ENCODE measurements at places on chromosomes 1 and 21. TPM values are rescaled to one million over a fixed set of nuclear protein-coding genes. Genes with fewer than 3 reads are reported as not detected.

DNA sequence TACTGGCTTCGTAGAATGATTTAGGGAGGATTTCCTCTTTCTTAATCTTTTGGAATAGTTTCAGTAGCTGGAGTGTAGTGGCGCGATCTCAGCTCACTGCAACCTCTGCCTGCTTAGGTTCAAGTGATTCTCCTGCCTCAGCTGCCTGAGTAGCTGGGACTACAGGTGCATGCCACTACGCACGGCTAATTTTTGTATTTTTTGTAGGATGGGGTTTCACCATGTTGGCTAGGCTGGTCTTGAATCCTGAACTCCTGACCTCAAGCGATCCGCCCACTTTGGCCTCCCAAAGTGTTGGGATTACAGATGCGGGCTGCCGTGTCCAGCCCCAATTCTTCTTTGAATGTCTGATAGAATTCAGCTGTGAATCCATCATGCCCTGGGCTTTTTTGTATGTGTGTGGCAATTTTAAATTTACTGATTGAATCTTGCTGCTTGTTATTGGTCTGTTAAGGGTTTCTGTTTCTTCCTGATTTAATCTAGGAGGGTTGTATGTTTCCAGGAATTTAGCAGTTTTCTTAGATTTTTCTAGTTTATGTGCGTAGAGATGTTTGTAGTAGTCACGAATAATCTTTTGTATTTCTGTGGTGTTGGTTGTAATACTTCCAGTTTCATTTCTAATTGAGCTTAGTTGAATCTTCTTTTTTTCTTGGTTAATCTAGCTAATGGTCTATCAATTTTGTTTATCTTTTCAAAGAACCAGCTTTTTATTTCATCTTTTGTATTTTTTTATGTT lies 15.3 kb downstream of the MAN1C1 start:
- DNase-seq = no peak

- no peak for DNase-seq
These were observed 19.7 kb downstream of the SRSF4 start for GRCh38 chr1:29162025-29162424.

DNA sequence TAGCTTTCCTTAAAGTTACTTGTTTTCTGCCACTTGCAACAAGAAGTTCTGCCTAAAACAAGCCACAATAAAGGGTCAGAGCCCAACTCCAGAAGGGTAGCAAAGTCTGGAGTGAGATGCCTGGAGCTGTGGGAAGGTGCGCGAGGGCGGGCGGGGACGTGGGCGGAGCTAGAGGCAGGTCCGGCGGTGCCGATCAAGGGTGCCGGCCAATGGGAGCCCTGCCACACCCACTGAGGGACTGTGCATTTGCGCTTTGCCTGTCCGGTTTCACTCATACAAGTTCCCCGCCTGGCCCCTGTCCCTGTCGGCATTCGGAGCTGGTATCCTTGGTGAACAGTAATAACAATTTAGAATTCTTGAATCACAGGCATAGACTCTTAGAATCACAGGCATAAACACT lies 732.4 kb downstream of the MATN1 start:
- DNase-seq = no peak

DNA sequence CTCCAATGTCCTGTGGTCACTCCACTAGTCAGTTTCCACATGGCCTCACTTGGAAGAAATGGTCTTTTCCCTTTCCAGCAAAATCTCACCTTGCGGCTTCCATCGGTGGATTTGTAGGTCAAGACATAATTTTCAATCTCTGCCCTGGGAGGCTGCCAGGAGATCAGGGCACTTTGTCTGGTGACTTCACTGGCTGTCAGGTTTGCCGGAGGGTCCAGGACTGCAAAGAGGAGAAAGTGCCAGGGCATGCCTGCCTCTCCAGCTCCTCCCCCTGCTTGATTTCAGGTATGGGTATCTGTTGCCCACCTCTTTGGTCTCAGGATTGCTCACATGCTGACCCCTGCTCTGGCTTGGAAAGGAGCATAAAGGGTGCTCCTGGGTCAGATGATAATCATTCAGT lies 162.8 kb upstream of the KIAA0040 start:
- no peak for DNase-seq

GRCh38 chr1:246008363-246008831 lies 498.7 kb downstream of the SMYD3 start:
- no peak for DNase-seq

GRCh38 chr1:165793951-165794350 lies 25.3 kb upstream of the TMCO1 start:
- no peak for DNase-seq

- DNase-seq = peak; percentile 100
These were observed 38.6 kb downstream of the BRINP2 start for GRCh38 chr1:177209357-177209756.

DNA sequence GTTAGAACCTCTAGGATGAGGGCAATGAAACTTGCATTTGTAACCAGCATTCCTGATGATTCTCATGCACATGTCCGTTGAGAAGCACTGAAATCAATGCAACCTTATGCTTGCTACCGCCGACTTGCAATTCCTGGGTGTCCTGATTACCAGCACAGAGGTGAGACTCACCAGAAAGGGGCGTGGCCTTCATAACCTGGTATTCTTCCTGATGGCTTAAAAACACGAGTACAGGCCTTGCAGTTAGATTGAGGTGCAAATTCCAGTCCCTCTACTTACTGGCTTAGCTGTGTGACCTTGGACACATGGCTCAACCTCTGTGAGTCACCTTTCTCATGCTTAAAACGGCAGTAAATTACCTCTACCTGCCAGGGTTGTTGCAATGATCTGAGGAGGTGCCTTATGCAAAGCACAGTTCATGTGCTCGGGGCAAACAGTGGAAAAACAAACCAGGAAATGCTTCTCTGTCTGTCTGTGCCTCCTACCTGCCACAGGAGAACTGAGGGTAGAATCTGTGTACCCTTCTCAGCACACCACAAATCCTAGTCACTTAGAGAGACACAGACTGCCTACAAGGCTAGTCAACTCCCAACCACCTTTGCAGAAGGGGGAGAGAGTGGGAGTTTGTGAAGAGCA lies 39.1 kb upstream of the ECE1 start:
- no peak for DNase-seq

DNA sequence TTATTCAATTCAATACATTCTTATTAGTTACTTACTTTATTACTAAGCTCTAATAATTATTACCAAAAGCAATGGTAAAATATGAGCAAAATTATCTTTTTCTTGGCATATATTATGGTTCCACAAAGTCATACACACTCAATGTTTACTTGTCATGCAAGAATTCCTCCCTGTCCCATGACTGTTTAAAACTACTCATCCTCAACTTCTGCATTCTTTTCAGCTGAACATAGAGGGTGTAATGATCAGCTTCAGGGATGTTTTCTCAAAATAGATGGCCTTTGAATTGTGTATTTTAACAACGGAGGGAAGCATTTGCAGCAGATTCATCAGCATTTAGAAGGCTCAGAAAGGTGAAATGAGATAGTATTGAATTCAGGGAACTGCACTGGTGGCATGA lies 499.0 kb downstream of the RWDD3 start:
- no peak for DNase-seq

GRCh38 chr1:39575191-39576015 lies 1.2 kb downstream of the PABPC4 start:
- peak; percentile 80 for DNase-seq

DNA sequence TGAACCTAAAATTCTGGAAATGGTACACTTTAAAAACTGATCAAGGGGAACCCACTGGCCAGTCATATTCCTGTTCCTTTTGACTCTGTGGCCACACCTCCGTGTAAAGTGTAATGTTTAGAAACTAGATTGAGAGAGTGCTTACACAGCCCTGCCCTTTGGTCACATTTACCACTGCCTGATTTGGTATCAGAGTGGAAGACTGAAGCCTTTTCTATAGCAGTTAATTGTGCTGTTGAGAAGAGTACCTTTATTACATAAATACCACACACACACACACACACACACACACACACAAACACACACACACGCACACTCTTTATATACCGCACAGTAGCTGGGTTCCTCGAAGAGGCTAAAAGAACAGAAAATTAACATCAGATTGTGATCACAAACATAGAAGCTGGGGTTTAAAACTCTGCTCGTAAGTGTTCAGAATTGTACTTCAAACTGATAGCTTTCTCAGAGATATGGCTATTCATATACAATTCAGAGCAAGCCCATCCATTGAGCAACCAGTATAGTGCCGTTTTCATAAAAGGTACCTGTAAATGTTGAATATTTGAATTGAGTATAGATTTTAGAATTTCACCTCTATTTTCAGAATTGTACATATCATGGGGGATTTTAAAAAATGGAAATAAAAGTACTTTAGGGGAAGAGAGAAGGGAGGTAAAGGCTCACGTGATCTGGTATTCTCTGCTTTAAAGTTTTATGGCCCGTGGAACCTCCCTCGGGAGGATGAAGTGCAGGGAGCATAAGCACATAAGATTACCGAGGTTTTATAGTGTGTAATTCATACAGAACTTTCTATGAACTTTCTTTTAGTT lies 37.5 kb downstream of the CAMTA1 start:
- DNase-seq = no peak

GRCh38 chr1:57411262-57411661 lies 12.6 kb downstream of the DAB1 start:
- DNase-seq = peak; percentile 89

DNA sequence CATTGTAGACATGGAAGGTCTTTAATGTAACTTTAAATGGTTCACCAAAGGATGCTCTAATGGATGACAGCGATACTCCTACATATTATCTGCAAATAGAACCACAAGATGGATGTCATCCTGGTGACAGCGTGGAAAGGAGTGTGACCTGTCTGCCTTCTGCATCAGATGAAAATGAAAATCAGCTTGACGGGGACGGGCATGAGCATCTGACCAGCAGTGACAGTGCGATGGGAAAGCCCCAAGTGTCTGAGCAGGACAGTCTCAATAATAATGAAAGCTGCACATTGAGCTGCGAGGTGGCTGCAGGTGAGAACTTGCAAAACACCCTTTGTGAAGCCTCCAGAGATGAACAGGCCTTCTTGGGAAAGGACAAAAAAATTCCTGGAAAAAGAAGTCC lies 25.2 kb downstream of the CNST start:
- DNase-seq = no peak

DNA sequence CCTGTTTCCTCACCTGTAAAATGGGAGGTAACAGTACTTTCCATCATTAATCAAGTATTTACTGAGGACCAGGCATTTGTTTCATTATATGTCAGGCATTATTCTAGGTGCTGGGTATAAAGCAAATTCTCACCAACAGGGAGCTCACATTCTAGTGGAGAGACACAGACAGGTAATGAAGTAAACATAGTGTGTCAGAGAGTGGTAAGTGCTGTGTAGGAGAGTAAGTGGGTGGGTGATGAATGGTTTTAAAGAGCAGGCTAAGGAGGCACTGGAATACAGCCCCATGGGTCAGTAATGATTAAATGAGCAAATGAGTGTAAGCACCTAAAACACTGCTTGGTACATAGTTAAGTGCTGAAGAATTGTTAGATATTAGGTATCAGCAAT lies 60.4 kb downstream of the DNTTIP2 start:
- DNase-seq = no peak

DNA sequence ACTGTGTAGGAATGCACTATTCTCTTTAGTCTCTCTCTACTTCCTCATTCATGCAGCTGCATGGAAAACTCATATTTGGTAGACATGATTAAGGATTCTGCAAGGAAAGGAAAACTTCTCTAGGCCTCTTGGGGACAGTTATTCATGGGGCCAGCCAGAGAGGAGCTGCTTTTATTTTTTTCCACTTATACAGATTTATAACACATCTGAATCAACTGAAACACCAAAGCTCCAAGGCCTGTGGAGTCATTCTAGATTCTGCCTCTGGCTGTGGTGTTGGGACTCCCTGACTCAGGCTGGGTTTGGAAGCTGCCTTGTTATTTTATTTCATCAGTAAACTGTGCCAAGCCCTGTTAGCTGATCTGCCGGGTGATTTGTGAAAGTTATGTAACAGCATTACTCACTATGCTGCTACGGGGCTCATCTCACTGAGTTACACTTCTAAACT lies 83.9 kb upstream of the EDEM3 start:
- DNase-seq = peak; percentile 83

DNA sequence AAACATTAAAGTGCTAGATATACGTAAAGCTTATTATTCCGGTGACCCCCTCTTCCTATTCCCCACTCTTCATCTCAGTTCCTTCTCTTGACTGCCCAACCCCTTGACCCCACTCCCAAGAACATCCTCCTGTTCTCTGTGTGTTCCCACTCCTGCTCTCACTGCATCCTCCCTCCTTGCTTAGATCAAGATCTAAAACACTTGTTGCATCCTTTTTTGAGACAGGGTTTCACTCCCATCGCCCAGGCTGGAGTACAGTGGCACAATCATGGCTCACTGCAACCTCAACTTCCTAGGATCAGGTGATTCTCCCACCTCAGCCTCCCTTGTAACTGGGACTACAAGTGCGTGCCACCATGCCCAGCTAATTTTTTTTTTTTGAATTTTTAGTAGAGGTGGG lies 13.5 kb downstream of the ATP2B4 start:
- no peak for DNase-seq

DNA sequence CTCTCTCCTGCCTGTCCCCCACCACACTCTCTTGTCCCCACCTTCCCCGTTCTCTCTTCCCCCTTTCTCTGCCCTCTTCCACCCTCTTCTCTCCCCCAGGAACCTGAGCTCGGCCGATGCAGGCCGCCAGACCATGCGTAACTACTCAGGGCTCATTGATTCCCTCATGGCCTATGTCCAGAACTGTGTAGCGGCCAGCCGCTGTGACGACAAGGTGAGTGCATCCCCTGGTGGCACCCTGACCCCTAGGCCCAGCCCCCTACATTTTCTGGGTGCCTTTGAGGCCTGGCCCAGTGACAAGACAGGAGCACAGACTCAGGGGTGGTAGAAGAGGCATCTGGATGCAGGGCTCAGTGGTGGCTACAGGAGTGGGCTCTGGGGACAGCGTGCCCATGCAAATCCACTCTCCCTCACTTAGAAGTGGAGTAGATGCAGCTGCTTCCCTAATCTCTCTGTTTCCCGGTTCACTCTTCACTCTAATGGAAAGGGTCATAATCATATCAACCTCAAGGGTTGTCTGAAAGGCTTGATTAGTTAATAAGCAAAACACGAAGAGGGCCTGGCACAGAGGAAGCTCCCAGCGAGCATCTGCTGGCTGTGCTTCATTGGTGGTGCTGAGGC lies 37.0 kb downstream of the PKP1 start:
- no peak for DNase-seq

GRCh38 chr21:46474382-46474781 lies 15.7 kb downstream of the DIP2A start:
- DNase-seq = no peak

DNA sequence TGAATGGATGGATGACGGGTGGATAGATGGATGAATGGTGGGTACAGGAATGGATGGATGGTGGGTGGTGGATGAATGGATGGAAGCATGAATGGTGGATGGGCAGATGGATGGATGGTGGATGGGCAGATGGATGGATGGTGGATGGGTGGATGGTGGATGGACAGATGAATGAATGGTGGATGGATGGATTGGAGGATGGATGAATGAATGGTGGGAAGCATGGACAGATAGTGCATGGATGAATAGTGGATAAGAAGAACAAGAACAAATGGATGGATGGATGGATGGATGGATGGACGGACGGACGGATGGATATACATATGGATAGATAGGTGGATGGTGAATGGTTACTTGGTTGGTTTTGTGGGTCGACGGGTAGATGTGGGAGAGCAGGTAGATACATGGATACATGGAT lies 4.7 kb downstream of the CHD5 start:
- DNase-seq = no peak

FAM72C gene
- 0.96 TPM for total RNA-seq

PRAMEF25 gene
- total RNA-seq = not detected

KRTAP19-8 gene
- total RNA-seq = not detected

ESRRG gene
- total RNA-seq = 0.16 TPM

COL6A1 gene
- 866 TPM for total RNA-seq

AXDND1 gene
- total RNA-seq = not detected

RNF186 gene
- total RNA-seq = not detected

LCE1F gene
- total RNA-seq = not detected

ANKRD34A gene
- total RNA-seq = 1.6 TPM

NBPF8 gene
- total RNA-seq = 14.2 TPM

GBP4 gene
- total RNA-seq = not detected

Measured in myocyte (in vitro differentiated cells).